KG1 (cell line): ENCODE measurements at places on chromosomes 2 and 18.

DNA sequence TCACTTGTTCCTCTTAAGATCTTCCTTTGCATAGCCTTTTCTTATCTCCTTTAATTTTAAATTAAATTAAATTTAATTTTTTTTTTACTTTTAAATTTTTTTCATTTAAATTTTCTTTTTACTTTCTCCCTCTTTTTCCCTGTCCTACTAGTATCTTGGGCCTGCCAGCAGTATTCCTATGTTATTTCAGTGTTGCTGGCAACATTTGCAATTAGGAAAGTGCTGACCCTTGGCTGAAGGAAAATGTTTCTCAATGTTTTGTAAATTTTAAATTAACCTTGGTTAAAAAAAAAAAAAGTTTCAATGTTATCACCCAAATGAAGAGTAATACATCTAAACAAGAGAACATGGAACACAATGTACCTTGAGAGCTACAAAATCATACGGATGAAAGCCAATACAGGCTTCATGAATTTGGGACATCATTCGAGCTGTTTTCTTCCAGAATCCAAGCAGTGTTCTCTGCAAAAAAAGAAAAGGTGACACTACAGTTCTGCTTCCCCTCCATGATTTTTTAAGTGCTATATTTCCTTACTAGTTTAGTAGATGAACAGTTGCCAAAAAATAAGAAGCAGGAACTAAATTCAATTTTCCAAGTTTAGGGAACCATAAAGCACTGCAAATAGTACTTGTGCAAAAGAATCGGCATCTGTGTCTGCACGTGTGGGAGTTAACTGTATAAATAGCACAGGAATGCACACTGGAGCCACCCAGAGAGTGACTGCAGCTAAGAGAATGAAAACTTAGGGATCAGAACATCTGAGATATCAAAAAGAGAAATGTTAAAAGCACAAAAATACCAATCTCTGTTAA, 55.8 kb downstream of the ICA1L start:
- DNase-seq: no peak

DNA sequence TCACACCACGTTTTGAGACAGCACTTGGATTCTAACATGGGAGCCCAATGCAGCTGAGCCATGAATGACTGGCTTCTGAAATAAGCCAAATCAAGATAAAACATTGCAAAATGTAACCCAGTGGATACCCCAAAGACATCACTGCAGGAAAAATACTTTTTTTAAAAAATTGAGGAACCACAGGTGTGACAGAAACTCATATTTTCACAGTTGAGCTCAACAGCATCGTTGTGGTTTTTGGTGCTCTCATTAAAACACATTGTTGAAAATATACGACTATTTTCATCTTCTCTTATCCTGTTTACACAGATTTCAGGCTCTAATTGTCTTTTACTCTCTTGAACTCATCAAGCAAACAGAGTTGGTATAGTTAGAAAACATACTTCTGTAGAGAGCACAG, 429.3 kb upstream of the VRK2 start:
- DNase-seq: no peak

GRCh38 chr2:27308359-27308881, at the start of gene UCN:
TSS of gene UCN (minus strand) at chr2:27308445. CDS start at chr2:27307895, 550 bp downstream.
- no peak for DNase-seq

- DNase-seq: no peak
Measured at GRCh38 chr2:129915303-129915840, 64.1 kb upstream of the RAB6C start.

- DNase-seq: no peak
Measured at GRCh38 chr2:233349005-233349998, 5.0 kb upstream of the DGKD start.

GRCh38 chr18:78766651-78767533, 212.7 kb upstream of the SALL3 start:
- DNase-seq: no peak

- no peak for DNase-seq
Measured at GRCh38 chr2:119873350-119874315, 113.9 kb downstream of the PTPN4 start.

GRCh38 chr2:31704561-31705212, 123.9 kb upstream of the SRD5A2 start:
- no peak for DNase-seq

DNA sequence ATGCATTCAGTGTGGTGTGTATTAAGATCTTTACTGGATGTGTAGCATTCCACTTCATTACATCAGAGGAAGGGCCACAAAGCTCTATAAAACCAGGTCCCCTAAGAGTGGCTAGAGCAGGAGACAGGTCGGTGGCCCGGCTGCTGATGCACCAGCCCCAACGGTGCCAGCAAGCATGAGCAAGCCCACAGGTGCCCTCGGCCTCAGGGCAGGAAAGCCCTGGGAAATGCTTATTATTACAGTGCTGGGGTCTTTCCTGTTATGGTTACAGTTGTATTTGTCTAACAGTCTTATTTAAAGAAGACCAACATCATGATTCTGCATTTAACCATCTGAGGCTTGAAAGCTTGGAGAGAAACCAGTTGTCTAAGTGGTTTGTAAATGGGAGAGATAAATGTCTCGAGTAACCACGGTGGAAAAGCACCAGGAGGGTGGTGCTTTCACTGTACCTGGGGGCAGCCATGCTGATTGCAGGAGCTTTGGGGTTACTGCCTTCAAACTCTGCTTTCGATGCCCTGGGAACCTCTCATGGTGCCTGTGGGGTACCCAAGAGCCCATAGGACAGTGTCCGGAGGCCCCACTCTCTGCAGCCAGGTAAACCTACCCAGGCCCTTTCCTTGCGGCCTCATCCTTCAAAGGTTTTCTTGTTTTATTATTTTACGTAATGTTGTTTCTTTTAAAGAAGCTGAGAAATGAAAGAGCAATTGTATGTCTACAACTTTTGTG, 133.1 kb downstream of the SH3RF3 start:
- DNase-seq: no peak

- no peak for DNase-seq
Measured at GRCh38 chr18:47418746-47419145, 167.3 kb upstream of the SKOR2 start.

DNA sequence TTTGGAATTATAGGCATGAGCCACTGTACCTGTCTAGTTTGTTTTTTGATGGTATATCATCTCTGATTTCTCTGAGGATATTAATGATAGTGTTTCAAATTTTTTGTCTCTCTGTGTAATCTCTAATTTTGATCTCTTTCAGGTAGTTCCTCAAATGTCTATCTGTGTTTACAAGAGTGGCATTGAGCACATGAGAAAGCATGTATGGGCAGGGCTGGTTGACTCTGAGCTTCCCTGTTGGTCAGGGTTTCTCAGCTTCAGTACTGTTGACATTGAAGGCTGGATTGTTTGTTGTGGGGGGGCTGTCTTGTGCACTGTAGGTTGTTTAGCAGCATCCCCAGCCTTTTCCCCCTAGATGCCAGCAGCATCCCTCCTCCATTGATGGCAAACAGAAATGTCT, 79.9 kb downstream of the TMEM247 start:
- no peak for DNase-seq

DNA sequence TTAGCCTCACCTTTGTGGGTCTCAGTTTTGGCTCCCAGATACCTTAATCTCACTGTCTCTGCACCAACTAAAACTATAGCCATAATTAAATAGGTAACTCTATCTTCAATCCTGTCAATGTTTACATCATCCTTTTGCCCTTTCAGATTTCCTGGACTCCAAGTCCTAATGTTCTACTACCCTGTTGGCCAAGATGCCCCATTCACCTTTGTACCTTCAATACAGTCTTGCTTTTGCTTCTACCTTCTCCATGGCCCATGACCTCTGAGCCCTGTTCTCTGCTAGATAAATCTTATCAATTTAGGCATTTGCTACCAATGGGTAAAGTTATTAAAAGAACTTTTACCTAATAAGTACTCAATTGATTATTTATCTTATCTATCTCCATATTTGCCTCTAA, 635.5 kb downstream of the ARHGAP15 start:
- no peak for DNase-seq

DNA sequence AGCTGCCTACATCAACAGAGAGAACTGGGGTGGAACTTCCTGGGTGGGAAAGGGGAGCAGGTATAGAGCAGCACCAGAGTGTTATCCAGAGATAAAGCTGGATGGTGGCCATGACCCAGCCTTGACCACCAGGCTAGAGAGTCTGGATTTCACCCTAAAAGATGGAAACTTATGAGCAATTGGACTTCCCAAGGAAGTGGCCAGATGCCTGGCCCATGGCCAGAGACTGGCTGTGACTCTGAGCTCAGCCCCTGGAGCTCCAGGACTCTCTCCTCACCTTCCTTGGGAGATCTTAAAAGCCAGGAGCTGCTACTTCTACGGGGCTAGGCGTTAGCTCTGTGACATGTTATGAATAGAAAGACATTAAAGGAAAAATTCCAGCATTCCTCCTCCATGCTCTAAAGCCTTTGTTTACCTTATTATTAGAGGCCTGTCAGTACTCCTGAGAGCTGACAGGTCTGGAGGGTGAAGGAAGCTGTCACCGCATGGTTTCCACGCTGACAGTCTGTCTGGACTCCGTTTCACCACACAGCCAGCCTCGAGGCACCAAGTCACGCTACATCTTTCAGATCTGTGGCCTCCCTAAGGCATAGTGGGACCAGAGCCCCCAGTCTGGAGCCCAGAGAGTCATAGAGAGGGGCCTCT, 260.0 kb upstream of the SIX2 start:
- DNase-seq: no peak

GRCh38 chr2:9556121-9556743, 602 bp upstream of the ADAM17 start:
- peak; percentile 40 for DNase-seq

DNA sequence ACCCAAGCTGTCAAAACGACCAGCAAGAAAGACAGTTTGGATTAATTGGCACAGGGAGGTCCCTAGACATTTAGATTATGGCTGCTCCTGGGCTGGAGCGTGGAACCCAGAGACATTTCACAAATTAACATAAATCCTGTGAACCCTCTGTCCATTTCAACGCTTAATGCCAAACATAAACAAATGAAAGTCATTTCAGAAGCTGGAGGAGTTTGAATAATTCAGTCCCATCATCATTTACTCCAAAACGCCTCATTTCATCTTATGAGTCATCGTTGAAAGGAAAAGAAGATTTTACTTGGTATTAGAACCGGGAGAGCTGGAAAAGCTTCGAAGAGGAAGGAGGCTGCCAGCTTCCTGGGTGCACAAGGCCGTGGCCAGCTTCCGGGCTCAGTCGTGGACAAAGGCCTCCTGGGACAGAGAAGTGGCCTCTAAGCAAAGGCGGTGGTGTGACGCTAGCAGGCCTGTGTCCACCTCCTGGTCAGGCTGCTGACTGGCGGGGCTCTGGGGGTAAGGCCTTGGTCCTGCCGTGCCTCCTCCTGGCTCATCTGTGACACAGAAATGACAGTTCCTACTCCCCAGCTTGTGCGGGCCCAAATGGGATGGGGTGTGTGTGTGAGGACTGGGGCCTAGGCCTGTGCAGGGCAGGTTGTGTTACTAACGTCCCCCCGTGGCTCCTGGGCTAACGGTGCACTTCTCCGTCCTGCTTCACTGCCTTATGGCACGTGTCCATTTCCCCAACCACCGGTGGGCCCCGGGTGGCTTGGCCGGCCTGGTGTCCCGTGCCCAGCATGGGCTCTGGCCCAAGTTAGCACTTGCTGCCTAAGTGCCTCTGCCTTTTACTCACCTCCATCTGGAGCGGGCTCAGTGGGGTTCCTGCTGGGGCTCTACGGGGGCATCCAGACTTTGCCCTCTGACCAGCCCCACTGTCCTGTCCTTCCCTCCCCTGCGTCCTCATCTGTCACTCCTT, 71.6 kb downstream of the RRM2 start:
- no peak for DNase-seq

- no peak for DNase-seq
Measured at GRCh38 chr2:217162533-217162932, 302.7 kb upstream of the TNP1 start.

GRCh38 chr2:41791523-41791922, 256.3 kb upstream of the PKDCC start:
- no peak for DNase-seq

DNA sequence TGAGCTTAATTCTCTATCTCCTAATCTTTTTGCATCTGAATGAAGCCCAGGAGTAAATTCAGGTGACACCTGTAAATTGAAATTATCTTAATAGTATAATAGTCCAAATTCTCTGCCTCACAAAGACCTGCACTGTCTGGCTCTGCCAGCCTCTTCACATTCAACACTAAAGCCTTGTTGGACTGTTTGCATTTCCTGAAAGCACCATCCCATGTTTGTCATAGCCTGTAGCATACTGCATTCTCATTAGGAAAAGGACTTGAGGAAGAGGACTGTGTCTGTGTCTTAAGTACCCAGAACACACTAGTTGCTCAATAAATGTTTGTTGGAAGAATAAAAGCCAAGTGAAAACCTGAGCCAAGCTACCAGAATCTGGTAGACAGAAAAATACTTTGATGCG, 42.9 kb upstream of the GRHL1 start:
- no peak for DNase-seq

DNA sequence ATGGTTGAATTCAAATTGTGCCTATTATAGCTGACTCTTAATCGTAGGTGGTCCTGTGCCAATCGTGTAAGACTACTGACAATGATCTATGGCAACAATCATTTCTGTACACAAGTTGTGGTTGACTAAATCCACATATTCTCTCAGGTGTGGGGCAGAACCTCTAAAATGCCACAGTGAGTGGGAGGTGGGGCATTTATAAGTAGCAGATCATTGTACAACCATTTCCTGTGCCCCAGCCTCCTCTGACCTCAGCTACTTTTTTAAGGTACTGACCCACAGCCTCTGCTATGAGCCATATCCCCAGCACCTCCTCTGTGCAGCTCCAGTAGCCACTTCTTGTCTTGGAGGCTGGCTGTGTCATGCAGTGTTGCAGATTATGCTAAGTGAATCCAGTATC, 48.6 kb upstream of the RAPH1 start:
- no peak for DNase-seq

DNA sequence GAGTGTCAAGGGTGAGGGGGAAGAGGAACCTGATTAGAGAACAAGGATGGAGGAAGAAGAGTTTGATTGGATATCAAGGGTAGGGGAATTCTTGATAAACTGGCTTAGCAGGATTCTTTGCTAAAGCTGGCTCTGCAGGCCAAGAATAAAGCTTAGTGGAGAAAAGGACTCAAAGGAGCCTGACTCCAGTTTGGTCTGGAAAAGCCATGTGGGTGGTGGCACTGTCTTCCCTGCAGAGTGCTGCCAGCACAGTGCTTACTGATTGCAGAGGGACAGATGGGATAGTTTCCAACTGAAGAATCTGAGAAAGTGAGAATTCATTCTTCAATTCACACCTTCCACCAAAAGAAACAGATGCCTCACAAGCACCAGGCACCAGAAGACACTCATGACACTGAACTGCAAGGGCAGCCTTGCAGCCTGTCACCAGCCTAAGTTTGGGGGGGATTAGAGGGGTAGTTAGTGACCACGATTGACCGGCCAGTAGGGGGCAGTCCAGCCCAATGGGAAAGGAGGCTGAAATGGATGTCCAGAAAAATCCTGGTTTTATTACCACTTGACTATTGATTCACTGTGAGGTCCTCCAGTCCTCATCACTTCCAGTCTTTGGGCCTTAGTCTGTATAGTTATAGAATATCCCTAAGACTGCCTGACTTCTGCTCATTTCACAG, 334.5 kb downstream of the SMAD2 start:
- DNase-seq: no peak
